Small intestine (tissue), 16 donors: ENCODE measurements at places on chromosomes 7 and 10.

DNA sequence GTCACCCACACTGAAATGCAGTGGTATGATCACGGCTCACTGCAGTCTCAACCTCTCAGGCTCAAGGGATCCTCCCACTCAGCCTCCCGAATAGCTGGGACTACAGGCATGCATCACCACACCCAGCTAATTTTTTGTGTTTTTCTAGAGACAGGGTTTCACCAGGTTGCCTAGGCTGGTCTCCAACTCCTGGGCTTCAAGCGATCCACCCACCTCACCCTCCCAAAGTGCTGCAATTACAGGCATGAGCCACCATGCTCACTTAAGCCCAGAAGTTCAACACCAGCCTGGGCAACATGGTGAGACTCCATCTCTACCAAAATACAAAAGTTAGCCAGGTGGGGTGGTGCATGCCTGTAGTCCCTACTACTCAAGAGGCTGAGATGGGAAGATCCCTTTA, 33.5 kb downstream of the GDI2 start:
- H3K36me3 ChIP-seq: peaks cover 44% of the 10 kb centered on the region
- DNase-seq: no peak
- peaks cover 3% of the 10 kb centered on the region for H3K4me1 ChIP-seq
- no peaks in the 10 kb centered on the region for H3K27me3 ChIP-seq
- no peak overlapping the region for H3K4me3 ChIP-seq
- H3K27ac ChIP-seq: no peak overlapping the region

DNA sequence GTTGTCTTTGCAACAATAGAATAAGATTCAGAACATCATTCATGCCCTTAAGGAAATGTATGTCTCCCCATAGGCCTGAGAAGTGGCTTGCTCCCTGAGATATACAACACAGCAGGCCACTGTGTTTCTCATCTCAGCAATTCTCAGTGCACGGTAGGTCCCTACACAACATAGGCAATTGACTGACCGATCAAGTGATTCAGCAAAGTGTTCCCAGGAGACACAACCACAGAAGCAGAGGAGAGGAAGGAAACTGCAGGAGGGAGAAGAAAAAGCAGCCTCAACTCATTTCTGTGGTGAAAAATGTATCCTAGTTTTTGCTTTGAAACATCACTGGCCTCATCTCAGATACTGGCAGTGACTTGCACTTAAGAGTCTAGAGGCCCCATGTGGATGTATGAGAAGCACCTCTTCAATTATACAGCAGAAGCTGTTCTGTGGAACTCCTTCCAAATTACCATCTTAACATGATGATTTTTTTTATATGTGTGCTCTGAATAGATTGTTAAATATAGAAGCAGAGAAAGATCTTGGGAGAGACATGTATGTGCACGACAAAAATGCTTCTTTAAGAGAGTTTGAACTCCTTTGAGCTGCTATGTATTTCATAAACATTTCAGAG, 306.8 kb downstream of the XPNPEP1 start:
- H3K36me3 ChIP-seq: no peaks in the 10 kb centered on the region
- H3K27ac ChIP-seq: no peak overlapping the region
- no peaks in the 10 kb centered on the region for H3K4me1 ChIP-seq
- H3K27me3 ChIP-seq: no peaks in the 10 kb centered on the region
- H3K4me3 ChIP-seq: no peak overlapping the region

DNA sequence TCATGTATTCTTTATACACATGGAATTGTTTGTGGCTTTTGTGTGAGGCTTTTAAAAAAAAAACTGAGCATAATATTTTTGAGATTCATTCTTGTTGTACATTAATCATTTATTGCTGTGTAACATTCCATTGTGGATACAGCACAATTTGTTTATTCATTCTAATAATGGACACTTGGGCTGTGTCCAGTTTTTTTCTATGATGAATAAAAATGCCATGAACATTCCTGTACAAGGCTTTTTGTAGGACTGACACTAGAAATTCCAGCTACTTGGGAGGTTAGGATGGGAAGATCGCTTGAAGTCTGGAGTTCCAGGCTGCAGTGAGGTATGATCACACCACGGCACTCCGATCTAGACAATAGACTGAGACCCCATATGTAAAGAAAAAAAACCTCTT, 254.3 kb upstream of the CACNA2D1 start:
- H3K27me3 ChIP-seq: no peaks in the 10 kb centered on the region
- no peak overlapping the region for H3K27ac ChIP-seq
- H3K4me1 ChIP-seq: peaks cover 3% of the 10 kb centered on the region
- no peak overlapping the region for H3K4me3 ChIP-seq

- H3K36me3 ChIP-seq: no peaks in the 10 kb centered on the region
- no peaks in the 10 kb centered on the region for H3K27me3 ChIP-seq
- no peak overlapping the region for H3K4me3 ChIP-seq
Observed at GRCh38 chr7:53744403-53744760, 708.9 kb downstream of the POM121L12 start.

- H3K4me1 ChIP-seq: no peaks in the 10 kb centered on the region
- peaks cover 54% of the 10 kb centered on the region for H3K36me3 ChIP-seq
- no peak for DNase-seq
- no peak overlapping the region for H3K4me3 ChIP-seq
Observed at GRCh38 chr10:80429521-80429973, 21.2 kb downstream of the PRXL2A start.

DNA sequence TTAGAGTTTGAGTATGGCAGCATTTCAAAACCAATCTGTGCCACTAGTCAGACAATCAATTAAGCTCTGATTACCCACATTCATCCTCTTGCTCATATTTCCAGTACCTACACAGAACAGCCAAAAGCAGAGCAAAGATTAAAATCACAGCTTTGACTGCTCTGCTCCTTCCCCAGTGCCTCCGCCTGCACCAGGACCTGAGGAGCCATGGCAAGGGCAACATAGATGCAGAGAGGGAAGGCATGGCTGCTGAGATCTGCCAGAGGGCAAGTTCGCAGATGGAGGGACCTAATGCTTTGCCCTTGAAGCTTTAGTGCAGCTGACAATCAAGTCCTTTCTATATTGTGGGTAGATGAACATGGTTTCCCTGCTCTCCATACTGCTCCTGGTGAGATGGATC, 148.1 kb downstream of the HTR7 start:
- H3K27ac ChIP-seq: no peak overlapping the region
- no peak for DNase-seq
- no peaks in the 10 kb centered on the region for H3K36me3 ChIP-seq
- no peaks in the 10 kb centered on the region for H3K4me1 ChIP-seq
- no peak overlapping the region for H3K4me3 ChIP-seq

DNA sequence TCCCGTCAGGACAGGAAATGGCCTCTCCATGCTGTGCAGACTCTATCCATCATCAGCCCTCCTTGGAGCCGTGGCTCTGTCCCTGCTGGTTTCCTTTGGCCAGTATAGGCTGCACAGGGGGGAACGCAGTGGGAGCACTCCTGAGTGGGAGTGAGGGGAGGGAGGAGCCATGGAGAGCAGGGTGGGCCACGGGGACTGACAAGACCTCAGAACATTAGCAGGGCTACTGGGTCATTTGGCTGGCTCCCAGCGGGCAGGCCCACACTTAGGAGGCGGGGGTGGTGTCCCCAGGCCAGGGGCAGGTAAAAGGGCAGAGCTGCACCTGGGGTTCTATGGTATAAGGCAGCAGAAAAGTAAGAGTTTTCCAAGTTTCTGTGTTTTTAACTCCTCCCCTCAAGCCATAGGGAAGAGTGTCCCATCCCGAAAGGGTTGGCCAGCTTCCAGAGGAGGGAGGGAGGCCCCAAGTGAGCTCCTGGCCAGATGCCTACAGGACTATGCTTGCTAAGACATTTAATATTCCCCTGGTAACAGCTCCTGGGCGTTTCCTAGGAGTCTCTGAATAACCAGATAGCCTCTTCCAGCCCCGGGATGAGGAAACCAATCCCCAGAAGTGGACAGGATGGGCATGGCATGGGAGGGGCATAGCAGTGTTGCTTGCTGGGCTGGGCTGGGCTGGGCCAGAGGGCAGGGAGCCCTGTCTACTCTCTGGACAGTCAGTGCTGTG, 5.5 kb upstream of the OPN4 start:
- no peaks in the 10 kb centered on the region for H3K27me3 ChIP-seq
- no peak overlapping the region for H3K4me3 ChIP-seq
- peak; percentile 46 for DNase-seq
- H3K27ac ChIP-seq: no peak overlapping the region
- no peaks in the 10 kb centered on the region for H3K36me3 ChIP-seq
- peaks cover 5% of the 10 kb centered on the region for H3K4me1 ChIP-seq

DNA sequence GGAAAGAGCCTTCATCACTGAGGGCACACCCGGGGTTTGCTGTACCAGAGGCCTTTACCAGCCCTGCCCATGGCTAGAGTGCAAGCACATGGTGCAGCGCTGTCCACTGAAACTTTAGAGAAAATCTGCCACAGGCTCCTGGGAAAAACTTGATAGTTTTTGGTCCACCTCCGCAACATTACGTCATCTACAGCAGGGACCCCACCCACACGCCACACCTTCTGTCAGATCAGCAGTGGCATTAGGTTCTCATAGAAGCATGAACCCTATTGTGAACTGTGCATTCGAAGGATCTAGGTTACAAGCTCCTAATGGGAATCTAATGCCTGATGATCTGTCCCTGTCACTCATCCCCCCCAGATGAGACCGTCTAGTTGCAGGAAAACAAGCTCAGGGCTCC, 2.5 kb upstream of the ODAD2 start:
- H3K27ac ChIP-seq: no peak overlapping the region
- H3K4me3 ChIP-seq: no peak overlapping the region
- H3K4me1 ChIP-seq: no peaks in the 10 kb centered on the region
- H3K27me3 ChIP-seq: peaks cover 30% of the 10 kb centered on the region

GRCh38 chr10:43863859-43864591, 215.3 kb upstream of the ZNF32 start:
- no peaks in the 10 kb centered on the region for H3K27me3 ChIP-seq
- DNase-seq: peak; percentile 87
- H3K36me3 ChIP-seq: no peaks in the 10 kb centered on the region
- no peak overlapping the region for H3K4me3 ChIP-seq
- peak overlapping the region; percentile 82 for H3K27ac ChIP-seq

DNA sequence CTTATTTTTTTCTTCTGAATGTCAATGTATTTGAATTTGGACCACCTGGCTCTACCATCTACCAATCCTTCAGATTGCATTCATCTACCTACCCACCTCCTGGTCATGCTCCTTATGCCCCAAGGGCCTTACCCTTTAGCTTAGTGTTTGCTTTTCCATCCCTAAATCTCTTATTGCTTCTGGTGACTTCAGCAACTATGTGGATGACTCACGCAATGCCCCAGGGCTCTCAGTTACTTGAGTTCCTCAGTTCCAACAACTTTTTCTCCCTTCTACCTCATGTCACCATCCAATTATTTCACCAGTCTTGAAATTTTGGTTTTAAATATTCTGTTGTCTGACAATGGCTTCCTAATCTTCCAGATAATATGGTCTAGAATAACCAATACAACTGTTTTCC, 118.9 kb downstream of the CFAP58 start:
- no peaks in the 10 kb centered on the region for H3K36me3 ChIP-seq
- no peaks in the 10 kb centered on the region for H3K4me1 ChIP-seq
- H3K27ac ChIP-seq: no peak overlapping the region
- H3K27me3 ChIP-seq: no peaks in the 10 kb centered on the region

- H3K4me1 ChIP-seq: no peaks in the 10 kb centered on the region
- peaks cover 5% of the 10 kb centered on the region for H3K27me3 ChIP-seq
- no peak overlapping the region for H3K27ac ChIP-seq
- no peaks in the 10 kb centered on the region for H3K36me3 ChIP-seq
- H3K4me3 ChIP-seq: no peak overlapping the region
Observed at GRCh38 chr10:49277973-49278372, 21.0 kb upstream of the C10orf71 start.

DNA sequence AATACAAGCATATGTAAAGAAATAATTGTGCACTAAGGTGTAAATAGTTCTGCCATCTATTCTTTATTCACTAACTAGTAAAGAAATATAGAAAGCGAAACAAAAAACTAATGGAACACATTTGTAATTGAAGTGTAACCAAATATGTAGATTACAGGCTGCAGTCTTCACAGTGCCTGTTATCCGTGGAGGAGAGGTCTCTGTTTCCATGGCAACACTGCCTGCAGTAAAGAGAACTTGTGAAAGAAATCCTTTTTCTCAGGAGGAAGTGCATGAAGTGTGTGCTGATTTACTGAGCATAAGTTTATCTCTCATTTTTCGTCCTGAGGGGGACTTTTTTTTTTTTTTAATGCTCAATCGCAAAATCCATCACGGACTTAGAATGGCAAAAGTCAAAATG, 102.5 kb downstream of the APBB1IP start:
- no peaks in the 10 kb centered on the region for H3K4me1 ChIP-seq
- DNase-seq: no peak
- no peaks in the 10 kb centered on the region for H3K27me3 ChIP-seq
- H3K27ac ChIP-seq: no peak overlapping the region

GRCh38 chr10:75187961-75188426, 22.6 kb upstream of the VDAC2 start:
- no peak overlapping the region for H3K27ac ChIP-seq
- peak; percentile 77 for DNase-seq
- no peak overlapping the region for H3K4me3 ChIP-seq

DNA sequence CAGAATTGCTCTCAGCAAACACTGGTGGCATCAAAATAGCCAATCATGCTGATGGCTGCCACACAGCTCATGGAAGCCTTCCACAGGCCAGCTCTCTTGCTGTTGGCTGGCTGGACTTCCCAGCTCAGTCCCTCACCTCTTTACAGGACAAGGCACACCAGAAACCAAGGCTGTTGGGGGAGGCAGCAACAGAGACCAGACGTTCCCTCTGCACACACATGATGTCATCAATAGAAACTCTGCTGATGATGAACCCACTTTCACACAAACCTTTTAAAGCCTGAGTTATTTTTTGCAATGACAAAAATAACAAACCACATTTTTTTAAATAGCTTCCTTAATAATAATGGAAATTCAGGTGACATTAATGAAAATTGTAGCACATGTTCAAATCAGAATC, 300.9 kb upstream of the C7orf33 start:
- H3K4me1 ChIP-seq: no peaks in the 10 kb centered on the region
- H3K4me3 ChIP-seq: no peak overlapping the region
- no peaks in the 10 kb centered on the region for H3K27me3 ChIP-seq

DNA sequence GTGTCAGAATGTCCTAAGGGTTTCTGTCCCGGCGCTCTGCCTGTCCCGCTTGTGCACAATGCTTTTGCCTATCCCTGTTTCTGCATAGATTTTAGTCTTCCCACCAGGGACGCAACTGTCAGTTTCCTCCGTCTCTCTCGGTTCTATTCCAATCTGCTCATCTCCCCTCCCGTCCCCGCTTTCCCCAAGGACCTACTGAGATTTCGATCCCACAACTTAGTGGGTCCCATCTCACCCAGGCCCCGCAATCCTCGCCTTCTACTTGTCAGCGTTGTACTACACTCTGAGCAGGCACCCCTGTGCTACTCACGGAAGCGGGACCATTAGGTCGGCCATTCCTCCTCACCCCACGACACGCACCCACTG, 519 bp upstream of the ZNF655 start:
- no peak for DNase-seq
- no peaks in the 10 kb centered on the region for H3K27me3 ChIP-seq
- peak overlapping the region; percentile 76 for H3K4me3 ChIP-seq
- H3K4me1 ChIP-seq: peaks cover 3% of the 10 kb centered on the region
- peak overlapping the region; percentile 98 for H3K27ac ChIP-seq

GRCh38 chr7:16881844-16882243, at the start of gene AGR3:
TSS of gene AGR3 (minus strand) at chr7:16881983. CDS start at chr7:16878618, 3,365 bp downstream.
- H3K36me3 ChIP-seq: no peaks in the 10 kb centered on the region
- peak within 1 kb of the TSS; percentile 89 for H3K27ac ChIP-seq
- DNase-seq: peak; percentile 85
- H3K4me3 ChIP-seq: peak within 1 kb of the TSS; percentile 22
- H3K4me1 ChIP-seq: no peaks in the 10 kb centered on the region

- no peaks in the 10 kb centered on the region for H3K36me3 ChIP-seq
- H3K27me3 ChIP-seq: no peaks in the 10 kb centered on the region
- no peak for DNase-seq
- H3K4me3 ChIP-seq: no peak overlapping the region
Observed at GRCh38 chr10:62243647-62243997, 25.0 kb downstream of the RTKN2 start.
